ENCODE measurements at places on chromosomes 11 and 22.

DNA sequence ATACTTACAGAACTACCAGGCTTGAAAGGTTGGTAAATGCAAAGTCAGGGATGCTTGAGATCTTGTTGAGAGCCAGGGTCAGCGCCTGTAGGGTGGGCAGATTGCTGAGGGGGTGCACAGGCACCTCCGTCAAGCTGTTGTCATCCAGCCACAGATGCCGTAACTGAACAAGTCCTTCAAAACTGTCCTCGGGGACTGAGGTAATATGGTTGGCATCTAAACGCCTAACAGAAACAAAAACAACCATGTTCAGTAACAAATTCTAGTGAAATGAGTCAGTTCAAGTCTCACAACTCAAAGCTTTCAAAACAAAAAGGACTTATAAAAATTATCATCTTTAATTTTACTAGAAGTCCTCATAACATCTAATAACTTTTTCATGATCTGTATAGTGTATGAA, 22.2 kb upstream of the CCDC34 start:
- peak; percentile 87 for DNase-seq

GRCh38 chr11:126115816-126116331, 53.2 kb upstream of the CDON start:
- DNase-seq, result peak; percentile 84

DNA sequence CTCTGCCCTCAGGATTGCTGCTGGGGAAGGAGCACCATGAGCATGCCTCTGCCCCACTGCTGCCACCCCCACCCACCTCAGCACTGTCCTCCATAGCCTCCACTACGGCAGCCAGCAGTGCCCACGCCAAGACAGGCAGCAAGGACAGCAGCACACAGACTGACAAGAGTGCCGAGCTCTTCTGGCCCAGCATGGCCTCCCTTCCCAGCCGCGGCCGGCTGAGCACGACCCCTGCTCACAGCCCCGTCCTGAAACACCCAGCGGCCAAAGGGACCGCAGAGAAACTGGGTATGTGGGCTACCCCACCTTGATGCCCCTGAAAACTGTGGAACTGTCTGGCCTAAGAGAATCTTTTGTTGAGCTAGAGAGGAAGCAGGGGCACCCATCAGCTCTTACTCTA, 101.0 kb downstream of the AMOTL1 start:
- no peak for DNase-seq

GRCh38 chr11:119728211-119728626, 781 bp downstream of the NECTIN1 start:
- peak; percentile 16 for DNase-seq

DNA sequence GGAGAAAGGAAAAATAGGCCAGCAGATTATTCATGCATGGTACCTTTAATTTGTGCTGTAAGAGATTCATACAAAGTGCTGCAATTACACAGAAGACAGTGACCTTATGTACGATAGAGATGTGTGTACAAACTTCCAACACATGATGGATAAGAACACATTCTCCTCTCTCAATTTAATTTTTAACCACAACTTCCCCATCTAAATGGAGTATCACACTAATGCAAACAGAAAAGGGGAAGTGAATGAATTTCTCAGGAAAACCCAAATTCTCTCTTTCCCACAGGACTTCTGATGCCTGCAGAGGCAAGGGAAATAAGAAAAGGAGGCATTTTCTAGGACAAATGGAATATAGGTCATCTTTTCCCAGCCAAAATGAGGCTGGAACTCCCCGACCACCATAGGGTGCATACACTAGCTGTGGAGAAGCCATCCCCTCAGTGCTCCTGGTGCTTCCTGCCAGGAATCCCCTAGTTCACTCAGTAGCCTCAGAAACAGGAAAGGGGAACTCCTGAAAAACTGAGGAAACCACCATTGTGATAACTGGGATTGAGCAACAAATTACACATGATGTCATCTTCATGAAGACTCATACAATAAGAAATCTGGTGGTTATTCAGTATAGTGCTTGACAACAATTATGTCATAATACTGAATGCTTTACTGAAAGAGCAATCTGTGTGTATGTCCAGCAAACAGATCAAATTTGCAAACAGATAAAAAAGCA, 22.4 kb downstream of the MMP10 start:
- peak; percentile 45 for DNase-seq

GRCh38 chr11:26072614-26073153, 259.2 kb upstream of the ANO3 start:
- no peak for DNase-seq

DNA sequence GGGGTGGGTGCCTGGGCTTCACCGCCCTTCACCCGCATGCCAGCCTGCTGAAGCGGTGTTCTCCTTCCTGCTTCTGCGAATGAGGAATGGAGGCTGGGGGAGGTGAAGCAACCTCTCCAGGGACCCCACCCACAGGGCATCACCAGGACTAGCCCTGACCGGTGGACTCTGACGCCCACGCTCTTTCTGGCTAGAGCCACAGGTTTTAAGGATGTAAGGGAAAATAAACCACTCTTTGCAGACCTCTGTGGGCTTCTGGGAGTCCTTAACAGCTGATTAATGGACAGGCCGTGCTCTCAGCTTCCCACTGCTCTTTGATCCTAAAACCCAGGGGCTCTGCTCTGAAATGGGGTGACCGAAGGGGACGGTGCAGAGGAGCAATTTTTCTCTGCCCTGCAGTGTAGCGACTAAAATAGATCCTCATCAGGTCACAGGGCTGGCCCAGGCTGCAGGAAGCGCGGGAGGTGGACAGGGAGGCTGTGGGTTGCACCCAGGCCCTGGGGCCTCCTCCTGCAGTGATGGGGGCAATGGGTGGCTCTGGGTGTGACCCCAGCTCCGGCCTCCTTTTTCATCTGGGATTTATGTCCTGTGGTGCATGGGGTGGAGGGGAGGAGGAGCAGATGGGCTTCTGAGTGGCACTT, 127.4 kb downstream of the CACNA1I start:
- DNase-seq, result no peak

- DNase-seq, result no peak
Measured at GRCh38 chr22:49760280-49760629, 67.4 kb downstream of the BRD1 start.

DNA sequence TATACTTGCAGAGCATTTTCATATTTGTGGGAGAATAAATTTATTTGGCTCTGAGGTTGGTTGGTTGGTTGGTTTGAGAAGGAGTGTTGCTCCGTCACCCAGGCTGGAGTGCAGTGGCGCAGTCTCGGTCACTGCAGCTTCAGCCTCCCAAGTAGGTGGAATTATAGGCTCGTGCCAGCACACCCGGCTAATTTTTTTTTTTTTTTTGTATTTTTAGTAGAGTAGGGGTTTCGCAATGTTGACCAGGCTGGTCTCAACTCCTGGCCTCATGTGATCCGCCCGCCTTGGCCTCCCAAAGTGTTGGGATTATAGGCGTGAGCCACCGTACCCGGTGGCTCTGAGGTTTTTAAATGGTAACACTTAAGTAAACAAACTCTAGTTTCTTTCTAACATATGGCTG, 161.1 kb downstream of the TEAD1 start:
- DNase-seq, result no peak

- DNase-seq, result no peak
Measured at GRCh38 chr11:9777066-9777465, 113.2 kb downstream of the SWAP70 start.

GRCh38 chr22:48757581-48757980, 1070.1 kb downstream of the BRD1 start:
- no peak for DNase-seq

DNA sequence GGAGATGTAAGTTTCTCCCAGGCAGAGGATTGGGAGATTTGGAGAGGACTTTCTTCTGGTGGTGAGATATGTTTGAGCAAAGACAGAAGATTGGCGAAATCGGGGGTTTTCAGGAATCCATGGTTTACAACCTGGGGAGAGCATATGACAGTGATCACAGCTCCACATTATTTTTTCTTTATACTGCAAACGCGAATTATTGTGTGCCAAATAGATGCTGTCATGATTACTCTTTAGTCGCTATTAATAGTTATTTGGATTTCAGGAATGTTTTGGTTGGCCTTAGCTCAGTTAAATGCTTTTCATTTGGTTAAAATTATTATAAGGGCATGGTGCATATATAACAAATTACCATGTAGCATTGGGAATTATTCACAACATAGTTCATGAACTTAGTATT, 15.2 kb downstream of the ATXN10 start:
- DNase-seq, result peak; percentile 79

DNA sequence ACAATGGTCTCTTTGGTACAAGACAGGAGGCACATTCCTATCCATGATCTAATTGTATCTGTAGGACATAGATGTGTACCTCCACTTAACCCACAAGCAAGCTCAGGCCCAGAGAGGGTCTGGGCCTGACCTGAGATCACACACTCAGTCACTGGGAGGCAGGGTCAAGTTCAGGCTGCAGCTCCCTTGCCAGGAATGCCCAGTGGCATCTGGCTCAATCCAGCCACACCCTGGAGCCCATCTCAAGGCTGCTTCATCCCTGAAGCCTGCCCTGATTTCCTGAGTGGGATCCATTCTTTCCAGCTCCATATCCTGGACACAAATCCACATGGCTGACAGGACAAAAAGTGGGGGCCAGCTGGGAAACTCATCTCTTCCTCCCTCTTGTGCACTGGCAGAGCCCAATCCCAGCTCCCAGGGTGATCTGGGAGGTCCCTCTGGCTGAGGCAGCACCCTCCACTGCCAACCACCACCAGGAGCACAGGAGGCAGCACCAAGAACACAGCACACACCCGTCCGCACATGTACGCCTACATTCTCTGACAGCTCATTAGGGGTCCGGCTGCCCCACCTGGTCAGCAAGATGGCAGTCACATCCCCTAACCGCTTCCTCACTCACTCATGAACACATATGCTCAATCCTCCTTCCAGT, 39.2 kb upstream of the KLHL35 start:
- no peak for DNase-seq

GRCh38 chr22:32204856-32205722, at the start of gene RFPL2:
TSS of gene RFPL2 (minus strand) at chr22:32205073. CDS start at chr22:32202451, 2,622 bp downstream.
- DNase-seq, result peak; percentile 4

DNA sequence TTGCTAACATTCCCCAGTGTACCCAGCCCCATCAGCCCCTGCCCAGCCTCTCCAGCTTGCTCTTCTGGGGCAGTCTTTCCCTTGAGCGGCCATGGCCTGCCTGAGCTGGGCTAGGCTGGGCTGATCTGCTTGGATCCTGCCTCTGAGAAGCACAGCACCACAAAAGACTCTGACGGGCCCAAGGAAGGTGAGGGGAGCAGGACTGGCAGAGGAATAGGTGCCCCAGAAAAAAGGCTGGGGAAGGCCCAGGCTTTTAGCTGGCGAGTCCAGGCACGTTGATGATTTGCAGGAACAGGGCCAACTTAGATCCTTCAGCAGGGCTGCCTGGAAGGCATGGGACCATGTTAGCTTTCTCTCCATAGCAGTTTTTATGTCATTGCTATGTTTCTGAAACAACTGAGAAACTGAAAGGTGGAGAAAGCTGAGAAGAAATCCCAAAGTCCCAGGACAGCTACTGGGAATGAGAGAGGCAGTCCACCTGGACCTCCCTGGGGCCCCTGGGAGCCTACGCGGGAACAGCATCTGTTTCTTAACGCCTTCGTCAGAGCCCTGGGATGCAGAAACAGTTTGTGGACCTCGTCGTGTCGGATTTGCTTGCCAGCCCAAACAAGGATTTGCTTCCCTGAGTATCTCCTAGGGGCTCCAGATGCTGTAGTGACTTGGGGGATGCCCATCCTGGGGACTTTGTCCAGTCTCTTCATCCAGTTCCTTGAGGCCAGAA, 24.4 kb upstream of the FXYD6 start:
- no peak for DNase-seq

DNA sequence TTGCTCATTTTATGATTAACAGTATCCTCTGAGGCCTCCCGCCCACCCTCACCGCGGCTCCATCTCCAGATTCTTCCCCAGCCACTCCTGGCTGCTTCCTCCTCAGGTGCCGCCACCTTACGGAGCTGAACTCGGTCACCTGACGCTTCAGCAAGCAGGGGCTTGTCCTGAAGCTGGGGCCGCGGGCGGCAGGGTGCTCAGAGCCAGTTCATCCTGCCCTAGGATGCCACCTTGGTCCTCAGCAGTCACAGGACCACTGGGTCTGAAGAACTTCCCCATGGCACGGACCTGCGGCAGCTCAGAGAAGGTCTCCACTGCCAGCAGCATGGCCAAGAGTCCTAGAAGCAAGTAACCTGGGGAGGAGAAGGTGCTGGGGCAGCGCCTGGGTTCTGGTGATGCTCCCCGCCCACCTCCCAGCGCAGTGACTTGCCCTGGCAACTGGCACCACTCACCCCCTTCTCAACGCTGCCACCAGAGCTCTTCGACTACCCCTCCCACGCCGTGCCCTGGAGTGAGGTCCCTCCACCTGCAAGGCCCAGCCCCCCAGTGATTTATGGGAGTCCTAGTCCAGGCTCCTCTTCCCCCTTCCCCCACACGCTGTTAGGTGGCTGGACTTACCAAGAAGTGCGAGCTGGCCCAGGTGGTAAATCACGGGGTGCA, 2.6 kb downstream of the KCNK7 start:
- no peak for DNase-seq

GRCh38 chr11:107331728-107332127, 125.9 kb downstream of the CWF19L2 start:
- no peak for DNase-seq

DNA sequence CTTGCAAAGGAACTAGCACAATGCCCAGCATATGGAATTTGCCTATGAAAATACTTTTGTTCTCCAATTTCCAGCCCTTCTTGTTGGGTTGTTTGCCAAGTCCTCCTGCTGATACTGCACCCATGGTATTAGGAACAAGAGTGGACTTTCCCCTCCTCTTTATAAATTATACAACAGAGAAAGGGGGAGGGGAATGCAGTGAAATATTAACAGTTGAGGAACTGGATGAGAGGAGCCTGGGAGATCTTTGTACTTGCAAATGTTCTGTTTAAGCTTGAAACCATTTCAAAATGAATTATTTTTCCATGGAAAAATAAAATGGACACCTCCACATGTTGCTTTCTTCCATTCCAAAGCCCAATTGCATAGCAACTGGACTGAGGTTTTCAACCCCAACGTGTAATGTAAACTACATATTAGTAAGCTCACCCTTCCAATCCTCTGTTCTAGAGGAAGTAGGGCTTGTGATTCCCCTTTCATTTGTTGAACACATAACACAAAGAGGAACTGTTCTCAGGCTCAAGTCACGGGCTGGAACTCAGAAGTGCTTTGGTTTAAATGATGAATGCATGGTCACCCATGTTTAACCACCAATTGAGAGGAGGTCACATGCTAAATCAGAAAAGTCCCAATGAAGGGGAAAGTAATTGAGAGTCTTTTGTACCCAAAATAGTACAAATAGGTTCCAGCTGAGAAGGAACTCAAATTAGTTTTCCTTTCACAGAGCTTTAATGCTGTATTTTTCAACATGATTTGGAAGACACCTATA, 66.2 kb upstream of the ZC3H12C start:
- no peak for DNase-seq
